H7 (cell line): ENCODE measurements at places on chromosomes 1 and 21.
A peak's percentile ranks its signal among the peaks of the same experiment; 100 is the strongest.

- DNase-seq: no peak
Measured at GRCh38 chr1:231072041-231072440, 32.0 kb upstream of the FAM89A start.

GRCh38 chr1:63902844-63903589, 129.2 kb downstream of the ROR1 start:
- DNase-seq: no peak

- DNase-seq: peak; percentile 75
Measured at GRCh38 chr21:43361493-43362296, 65.2 kb downstream of the SIK1 start.

- no peak for DNase-seq
Measured at GRCh38 chr1:41773144-41773591, 145.6 kb downstream of the HIVEP3 start.

DNA sequence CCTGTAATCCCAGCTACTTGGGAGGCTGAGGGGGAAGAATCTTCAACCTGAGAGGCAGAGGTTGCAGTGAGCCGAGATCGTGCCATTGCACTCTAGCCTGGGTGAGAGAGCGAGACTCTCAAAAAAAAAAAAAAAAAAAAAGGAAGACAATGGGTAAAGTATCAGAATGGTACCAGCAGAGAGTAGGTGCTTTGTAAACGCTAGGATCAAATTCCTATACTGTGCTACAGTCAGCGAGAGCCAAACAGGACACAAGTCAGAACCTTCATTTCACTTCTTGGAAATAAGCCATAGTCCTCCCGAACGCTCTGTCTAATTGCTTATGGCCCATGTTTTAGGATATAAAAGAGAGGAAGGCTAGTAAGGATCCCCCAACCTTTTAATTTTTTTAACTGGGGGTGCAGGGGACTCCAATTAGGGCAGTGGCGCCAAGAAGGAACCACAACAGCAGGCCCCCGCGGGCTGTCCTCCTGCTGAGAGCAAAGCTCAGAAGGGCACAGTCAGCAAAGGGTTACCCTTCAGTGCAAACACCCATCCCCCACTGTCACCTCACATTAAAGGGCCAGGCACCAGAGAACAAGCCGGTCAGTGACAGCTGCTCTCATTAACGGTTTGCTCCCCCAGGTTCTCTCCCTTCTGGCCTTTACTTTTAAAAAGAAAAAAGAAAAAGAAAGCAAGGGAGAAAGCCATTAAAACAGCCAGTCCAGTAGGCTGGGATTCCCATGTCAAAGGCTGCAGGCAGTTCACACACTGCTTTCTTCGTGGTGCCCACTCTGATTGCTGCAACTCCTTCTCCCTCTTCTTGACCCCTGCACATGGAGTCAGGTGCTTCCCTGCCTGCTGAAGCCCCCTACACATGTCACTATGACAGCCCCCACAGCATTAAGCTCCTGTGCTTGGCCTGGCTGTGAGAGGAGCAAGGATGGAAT, 69.4 kb downstream of the PLPP3 start:
- peak; percentile 38 for DNase-seq

GRCh38 chr1:42035205-42035829, 116.6 kb upstream of the HIVEP3 start:
- DNase-seq: peak; percentile 95
